ENCODE measurements at places on chromosomes 13 and 19. TPM values are rescaled to one million over a fixed set of nuclear protein-coding genes. Genes with fewer than 3 reads are reported as not detected.

DNA sequence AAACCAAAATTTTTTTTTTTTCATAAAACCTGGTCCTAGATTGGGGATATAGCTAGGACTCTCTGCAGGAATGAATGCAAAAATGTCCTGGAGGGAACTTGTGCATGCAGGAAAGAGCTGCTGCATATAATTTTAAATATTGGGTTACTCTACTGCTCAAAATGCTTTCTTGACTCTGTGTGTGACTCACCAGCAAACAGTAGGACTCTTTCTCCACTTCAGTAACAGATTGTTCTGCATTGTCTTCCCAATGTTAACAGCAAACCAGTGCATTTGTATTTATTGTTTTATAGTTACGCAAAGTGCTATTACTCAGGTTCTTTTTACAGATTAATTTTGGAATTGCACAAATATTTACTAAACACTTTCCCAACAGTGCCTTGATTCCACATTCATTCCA, 163.7 kb upstream of the KL start:
- DNase-seq = no peak
- H3K4me1 ChIP-seq = no peaks in the 10 kb centered on the region
- H3K27me3 ChIP-seq = peaks cover 9% of the 10 kb centered on the region
- H3K27ac ChIP-seq = no peak overlapping the region
- no peak overlapping the region for H3K4me3 ChIP-seq

GRCh38 chr13:104632736-104633135, 1566.5 kb upstream of the SLC10A2 start:
- H3K4me3 ChIP-seq = no peak overlapping the region
- DNase-seq = no peak
- H3K27me3 ChIP-seq = no peaks in the 10 kb centered on the region
- H3K27ac ChIP-seq = no peak overlapping the region

Gene ATP11A
- 36.6 TPM for total RNA-seq

GRCh38 chr13:19561585-19561984, 253 bp upstream of the TPTE2 start:
- H3K27me3 ChIP-seq = no peaks in the 10 kb centered on the region
- no peak overlapping the region for H3K27ac ChIP-seq
- no peaks in the 10 kb centered on the region for H3K4me1 ChIP-seq
- DNase-seq = no peak
- H3K36me3 ChIP-seq = no peaks in the 10 kb centered on the region

DNA sequence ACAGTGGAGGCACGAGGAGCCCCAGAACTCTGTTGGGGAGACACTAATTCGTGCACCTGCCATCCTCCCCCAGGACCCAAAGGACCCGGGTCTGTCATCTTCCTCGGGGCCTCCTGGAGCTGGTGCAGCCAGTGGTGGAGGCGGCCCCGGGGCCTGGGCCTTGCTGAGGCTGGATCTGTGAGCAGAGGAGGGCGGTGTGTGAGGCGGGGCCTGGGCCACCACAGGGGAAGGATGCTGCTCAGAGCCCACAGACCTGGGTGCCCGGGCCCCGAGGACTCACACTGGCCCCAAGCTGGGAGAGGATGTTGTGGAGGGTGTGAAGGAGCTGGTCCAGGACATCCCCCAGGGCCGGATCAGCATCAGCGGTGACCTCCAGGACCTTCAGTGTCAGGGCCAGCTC, 8.3 kb downstream of the IFNL3 start:
- H3K27ac ChIP-seq = no peak overlapping the region
- peaks cover 20% of the 10 kb centered on the region for H3K4me1 ChIP-seq
- no peak overlapping the region for H3K4me3 ChIP-seq
- H3K27me3 ChIP-seq = no peaks in the 10 kb centered on the region
- DNase-seq = peak; percentile 38
- H3K36me3 ChIP-seq = no peaks in the 10 kb centered on the region

Gene LYPD3
- total RNA-seq = 2.3 TPM

DNA sequence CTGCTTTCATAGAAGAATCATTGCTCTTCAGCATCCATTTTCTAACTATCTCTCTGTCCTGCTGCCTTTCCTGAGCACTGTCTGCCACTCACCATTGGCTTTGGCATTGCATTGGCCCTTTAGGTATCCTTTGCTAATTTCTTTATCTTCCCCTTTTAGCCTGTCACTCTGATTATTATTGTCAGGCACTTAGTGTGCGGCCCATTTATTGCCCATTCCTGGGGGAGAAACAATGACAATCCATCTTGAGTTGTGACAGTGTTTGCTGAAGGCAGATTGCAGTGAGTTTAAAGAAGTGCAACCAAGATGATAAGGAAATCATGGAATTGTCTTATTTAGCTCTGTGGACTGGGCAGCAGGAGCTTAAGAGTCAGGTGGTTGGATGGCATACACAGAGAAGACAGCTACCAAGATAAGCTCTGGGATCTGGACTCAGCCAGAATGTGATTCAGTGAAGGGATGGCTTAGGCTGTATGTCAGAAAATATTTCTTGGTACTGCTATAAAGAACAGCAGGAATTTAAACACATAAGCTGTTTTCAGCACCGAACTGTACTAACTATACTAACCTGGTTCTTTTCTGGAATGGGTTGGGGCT, 25.3 kb downstream of the B3GLCT start:
- no peak overlapping the region for H3K27ac ChIP-seq
- H3K4me1 ChIP-seq = no peaks in the 10 kb centered on the region
- DNase-seq = no peak
- H3K36me3 ChIP-seq = peaks cover 2% of the 10 kb centered on the region

DNA sequence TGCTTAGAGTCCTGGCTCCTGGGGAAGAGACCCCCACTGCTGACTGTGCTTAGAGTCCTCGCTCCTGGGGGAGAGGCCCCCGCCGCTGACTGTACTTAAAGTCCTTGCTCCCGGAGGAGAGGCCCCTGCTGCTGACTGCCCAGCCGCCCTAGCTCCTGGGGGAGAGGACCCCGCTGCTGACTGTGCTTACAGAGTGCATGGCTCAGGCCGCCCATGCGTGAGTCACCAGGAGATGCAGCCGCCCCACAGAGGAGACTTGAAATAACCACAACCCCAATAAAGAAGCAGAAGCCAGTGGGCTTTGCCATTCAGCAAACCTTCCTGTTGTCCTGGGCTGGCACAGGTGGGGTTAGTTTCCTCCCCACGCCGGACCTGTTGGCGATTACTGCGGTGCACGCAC, 79.2 kb upstream of the C13orf46 start:
- peaks cover 52% of the 10 kb centered on the region for H3K4me1 ChIP-seq
- DNase-seq = no peak
- H3K27ac ChIP-seq = no peak overlapping the region

DNA sequence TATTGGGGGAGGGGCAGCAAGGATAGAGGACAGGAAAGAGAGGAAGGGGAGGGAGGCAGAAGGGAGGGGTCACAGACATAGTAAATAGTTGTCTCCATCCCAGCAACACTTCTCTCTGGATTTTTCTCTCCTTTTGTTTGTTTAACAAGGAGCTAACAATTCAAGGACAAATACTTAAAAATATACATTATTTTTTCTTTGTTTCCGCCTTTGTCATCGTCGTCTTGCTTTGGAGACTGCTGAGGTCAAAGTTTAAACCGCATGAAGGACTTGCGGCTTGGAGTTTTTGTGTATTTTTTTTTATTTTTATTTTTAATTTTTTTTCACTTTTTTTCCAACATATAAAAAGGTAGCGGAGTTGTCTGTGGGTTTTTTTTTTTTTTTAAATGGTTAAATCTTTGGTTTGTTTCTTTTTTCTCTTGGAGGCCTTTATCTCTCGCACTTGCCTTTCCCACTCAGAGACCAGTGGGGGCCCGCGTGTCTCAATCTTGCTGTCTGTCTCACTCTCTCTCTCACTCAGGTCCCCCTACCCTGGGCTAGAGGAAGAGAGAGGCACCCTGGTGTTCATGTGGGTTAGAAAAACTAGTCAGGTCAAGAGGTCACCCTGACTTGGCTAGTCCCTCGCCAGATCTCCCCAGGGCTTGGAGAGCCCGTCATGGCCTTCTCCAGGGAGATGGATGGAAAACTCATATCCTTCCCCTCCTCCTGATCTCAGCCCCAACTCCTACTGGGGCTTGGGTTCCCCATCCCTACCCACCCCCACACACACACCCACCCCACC, 11.0 kb downstream of the ZNF574 start:
- no peak overlapping the region for H3K4me3 ChIP-seq
- H3K4me1 ChIP-seq = peaks cover 24% of the 10 kb centered on the region
- no peaks in the 10 kb centered on the region for H3K27me3 ChIP-seq
- no peak for DNase-seq
- peaks cover 5% of the 10 kb centered on the region for H3K36me3 ChIP-seq

DNA sequence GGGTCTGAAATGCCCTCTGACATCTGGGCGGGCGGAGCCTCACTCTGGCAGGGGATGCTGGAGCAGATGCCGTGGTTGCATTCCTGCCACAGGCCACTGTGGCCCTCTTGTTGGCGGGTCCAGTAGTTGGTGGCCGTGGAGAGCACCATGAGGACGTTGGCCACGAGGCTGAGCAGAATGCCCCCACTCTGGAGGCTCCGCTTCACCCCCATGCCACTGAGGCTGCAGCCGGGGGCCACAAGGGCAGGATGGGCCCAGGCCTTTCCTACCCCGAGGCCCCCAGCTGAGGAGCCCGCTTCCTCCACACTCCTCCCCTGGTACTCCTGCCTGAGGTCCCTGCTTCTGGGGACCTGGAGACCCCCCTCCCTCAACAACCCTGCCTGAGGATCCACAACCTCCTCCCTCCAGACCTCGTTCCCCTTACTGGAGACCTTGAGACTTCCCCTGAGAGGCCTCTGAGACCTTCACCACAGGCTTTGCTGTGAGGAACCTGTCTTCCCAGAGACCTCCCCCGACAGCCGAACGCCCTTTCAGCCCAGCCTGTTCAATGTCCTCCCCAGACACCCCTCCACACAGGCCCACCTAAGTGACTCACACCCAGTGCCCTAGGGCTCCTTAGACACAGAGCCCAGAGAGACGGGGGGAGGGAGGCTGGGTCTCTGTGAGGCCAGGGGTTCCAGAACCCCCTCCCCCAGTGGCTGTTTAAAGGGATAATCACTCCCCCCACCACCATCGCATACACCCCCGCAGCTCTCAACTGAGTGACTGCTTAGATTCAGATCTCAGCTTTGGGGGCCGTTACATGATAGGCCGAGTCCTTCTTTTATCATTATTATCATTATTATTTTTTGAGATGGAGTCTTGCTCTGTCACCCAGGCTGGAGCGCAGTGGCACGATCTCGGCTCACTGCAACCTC, at the start of gene CLDND2:
Gene CLDND2, minus strand, starts transcription at position 638 of the 917 bp plus-strand sequence. Its CDS starts 426 bp downstream, at position 212.
- peaks cover 57% of the 10 kb centered on the region for H3K4me1 ChIP-seq
- DNase-seq = no peak
- peak within 1 kb of the TSS; percentile 96 for H3K27ac ChIP-seq
- H3K4me3 ChIP-seq = peak within 1 kb of the TSS; percentile 99
- no peaks in the 10 kb centered on the region for H3K27me3 ChIP-seq
- peaks cover 26% of the 10 kb centered on the region for H3K36me3 ChIP-seq

GRCh38 chr13:25538276-25538675, 166.5 kb downstream of the ATP8A2 start:
- H3K4me3 ChIP-seq = no peak overlapping the region
- peaks cover 16% of the 10 kb centered on the region for H3K27me3 ChIP-seq
- H3K36me3 ChIP-seq = no peaks in the 10 kb centered on the region
- no peak overlapping the region for H3K27ac ChIP-seq
- DNase-seq = no peak
- no peaks in the 10 kb centered on the region for H3K4me1 ChIP-seq
